ENCODE measurements at places on chromosomes 5 and 9. TPM values are rescaled to one million over a fixed set of nuclear protein-coding genes. Genes with fewer than 3 reads are reported as not detected.

LYRM7 gene
- 15.0 TPM for total RNA-seq

DNA sequence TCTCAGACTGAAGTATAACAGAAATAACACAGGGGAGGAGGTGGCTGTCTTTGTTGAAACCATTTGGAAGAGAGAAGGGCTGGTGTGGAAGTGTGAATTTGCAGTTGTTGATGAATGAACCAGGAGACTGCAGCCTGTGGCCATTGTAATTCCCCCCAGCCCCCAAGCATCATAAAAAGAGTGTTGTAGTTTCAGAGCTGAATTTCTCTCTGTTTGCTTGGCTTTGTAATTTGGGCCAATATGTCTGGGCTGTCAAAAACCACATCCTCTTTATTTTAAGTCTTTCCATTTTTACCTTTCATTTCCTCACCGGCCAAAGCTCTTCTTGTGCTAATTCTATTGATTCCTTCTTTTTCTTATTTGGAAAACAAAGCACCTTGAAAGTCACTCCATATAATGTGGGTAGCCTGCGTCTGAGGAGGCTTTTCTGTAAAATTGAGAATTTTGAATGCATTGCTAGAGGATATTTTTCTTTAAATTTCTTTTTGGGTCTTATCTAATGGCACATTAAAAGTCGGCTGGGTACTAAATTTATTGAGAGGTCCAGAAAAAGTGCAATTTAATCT is 383.3 kb downstream of the OSTF1 start:
- no peak for DNase-seq

FOXD4L6 gene
- total RNA-seq, result not detected

DNA sequence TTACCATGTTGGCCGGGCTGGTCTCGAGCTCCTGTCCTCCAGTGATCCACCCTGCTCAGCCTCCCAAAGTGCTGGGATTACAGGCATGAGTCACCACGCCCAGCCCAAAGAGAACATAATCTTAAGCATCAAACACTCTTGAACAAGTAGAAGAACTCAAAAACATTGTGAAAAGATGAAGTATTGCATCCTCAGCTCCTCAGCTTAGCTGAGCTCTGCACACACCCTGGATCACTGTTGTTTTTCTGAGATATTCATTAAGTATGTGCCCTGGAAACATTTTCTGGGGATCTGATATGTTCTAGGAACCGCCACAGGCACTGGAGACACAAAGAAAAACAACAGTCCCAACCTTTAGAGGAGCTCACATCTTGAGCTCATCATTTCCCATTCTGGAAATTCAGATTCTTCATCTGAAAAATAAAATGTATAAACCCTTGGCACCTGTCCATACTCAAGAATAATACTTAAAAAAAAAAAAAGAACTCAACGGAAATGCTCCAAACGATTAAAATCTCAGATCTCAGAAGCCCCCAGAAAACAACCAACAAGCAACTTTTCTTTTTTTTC is 62.2 kb upstream of the ZNF462 start:
- no peak for DNase-seq

GRCh38 chr9:110807956-110808598 is 139.5 kb downstream of the MUSK start:
- no peak for DNase-seq

DNA sequence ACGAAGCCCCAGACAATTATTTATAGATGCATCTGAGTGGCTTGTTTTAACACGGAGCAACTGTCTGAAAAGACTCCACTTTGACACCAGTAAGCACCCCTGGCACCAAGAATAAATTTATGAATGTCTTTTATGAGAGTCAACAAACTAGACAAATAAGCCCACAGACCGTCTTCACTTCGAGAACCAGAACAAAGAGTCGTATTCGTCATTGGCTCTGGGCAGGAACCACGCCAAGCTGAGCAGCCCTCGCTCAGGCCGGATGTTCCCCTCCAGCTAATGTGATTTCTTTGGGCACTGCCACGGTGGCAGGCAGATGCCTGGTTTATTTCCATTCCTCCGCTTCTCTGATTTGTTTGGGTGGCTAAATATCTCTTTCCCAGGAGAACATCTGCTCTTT is 91.9 kb upstream of the STC2 start:
- DNase-seq, result no peak

DNA sequence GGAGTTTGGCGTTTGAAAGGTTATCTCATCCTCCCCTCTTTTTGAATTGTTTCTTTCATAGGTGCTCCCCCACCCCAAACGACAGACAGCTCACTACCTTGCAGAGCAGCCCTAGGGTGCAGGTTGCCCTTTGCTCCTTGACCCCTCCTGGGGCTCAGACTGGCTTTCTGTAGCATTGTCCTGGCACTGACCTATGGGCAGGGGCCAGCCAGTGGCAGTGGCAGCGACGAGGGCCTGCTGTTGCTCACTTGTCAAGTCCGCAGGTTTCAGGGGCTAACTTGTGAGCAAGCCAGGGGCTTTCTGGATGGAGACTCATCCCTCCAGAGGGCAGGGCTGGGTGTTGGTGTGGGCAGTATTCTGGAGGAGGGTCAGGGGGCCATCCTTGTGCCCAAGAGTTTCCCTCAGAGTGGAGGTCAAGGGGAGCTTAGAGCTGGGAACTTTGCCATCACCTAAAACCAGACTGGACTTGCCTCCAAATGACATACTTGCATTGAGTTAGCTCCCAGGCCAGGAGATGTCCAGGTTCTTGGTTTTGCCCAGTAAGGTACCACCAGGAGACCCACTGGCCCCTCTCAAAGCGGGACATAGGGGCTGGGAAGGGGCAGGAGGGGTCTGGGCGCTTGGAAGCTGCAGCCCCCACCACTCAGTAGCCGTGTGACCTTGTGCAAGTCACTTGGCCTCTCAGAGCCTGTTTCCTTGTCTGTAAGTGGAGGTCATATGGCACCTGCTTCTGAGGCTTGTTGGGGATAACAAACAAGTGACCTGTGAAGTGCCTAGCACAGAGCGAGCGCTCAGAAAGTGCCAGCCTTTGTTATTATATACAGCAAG is 53.5 kb upstream of the CDKN2AIPNL start:
- no peak for DNase-seq

DNA sequence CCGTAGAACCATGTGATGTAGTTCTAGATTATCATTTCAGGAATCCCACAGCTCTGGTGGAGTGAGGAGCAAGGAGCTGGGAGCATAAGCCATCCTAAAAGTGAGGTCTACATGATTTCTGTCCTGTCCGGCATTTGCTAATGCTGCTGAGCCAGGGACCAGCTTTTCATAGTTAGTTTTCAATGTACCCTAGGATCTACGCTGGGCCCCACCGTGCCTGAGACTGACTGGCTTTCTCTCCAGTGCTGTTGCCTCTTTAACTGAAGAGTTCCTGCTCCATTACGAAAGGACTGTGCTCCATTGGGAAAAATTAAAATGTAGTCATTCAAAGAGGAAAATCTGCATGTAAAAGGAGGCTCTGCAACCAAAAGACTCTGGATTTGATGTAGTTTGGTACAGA is 634.8 kb downstream of the DMRTA1 start:
- no peak for DNase-seq

DNA sequence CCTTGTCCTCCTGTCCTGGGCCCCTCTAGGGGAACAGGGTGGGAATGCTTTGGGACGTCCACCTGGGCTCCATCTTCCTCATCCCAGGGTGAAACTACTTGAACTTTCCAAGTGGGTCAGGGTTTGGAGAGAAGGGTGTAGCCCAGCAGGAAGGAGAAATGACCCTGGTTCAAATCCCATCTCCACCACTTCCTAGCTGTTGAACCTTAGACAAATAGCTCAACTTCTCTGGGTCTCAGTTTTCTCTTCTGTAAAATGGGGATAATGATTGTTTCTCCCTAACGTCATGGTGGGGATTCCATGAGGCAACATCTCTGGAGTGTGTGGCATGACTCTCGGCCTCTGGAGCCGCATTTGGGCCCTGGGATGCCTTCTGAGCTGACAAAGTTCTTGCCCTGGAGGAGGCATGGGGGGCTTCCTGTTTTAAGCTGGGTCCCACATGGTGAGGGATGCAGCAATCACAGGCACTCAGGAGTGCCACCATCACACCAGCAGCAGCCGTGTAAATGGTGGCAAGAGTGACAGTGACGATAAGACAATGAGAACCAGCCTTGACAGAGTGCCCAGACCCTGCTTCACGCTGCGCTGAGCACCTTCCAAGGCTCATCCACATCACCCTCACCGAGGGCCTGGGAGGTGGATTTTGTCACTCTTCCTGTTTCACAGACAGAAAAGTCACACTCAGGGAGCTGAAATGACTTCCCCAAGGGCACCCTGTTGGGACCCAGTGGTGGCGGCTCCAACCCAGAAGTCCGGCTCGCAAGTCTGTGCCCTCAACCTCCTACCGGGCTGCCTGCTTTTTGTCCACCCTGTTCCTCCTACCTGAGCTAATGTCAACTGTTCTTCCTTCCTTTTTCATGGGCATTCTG is 69.5 kb upstream of the IER5L start:
- DNase-seq, result no peak

DNA sequence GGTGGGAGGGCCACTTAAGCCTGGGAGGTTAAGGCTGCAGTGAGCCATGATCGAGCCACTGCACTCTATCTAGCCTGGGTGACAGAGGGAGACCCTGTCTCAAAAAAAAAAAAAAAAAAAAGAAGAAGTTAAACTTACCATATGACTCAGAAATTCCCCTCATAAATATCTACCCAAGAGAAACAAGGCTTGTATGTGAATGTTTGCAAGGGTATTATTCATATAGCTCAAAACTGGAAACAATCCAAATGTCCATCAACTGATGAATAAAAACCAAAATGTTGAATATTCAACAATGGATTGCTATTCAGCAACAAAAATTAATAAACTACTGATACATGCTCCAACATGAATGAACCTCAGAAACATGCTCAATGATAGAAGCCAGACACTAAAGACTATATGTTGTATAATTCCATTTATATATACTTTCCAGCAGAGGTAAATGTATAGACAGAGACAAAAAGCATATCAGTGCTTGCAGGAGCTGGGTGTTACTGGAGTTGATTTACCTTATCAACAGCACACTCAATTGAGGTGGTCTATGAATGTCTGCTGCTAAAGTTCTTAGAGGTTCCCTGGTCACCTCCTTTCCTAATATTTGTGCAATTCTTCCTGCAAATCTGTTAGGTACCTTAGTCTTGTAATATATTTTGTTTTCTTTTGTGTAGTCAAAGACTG is 5.3 kb upstream of the SREK1 start:
- DNase-seq, result no peak

GNG10 gene
- 27.2 TPM for total RNA-seq

DNA sequence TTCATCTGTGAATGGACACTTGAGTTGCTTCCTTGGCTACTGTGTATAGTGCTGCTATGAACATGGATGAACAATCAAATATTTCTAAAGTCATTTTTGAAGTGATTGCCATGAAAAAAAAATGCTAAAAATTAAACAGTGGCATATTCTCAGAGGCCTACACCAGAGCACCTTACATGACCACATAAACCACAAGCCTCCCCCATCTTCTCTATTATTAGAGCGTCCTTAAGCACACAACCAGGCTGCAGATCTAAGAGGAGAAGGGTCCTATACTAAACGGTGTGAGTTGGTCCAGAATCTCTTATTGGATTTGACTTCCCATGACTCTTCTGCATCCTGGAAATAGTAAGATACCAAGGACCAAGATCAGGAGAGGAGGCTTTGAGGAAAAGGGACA is 34.3 kb downstream of the PCA3 start:
- DNase-seq, result no peak

- no peak for DNase-seq
Observed at GRCh38 chr5:44402084-44402483, 12.9 kb upstream of the FGF10 start.

IFNA2 gene
- not detected for total RNA-seq

- no peak for DNase-seq
Observed at GRCh38 chr5:149108651-149109280, 32.5 kb upstream of the ABLIM3 start.

- no peak for DNase-seq
Observed at GRCh38 chr9:124045076-124045829, 33.7 kb downstream of the LHX2 start.

RLN2 gene
- total RNA-seq, result not detected

ANKRD34B gene
- not detected for total RNA-seq

Data from gastrocnemius medialis (tissue), 4 donors.